ENCODE measurements at places on chromosomes 2 and 18.

GRCh38 chr2:238717084-238717483 is 130.8 kb upstream of the TWIST2 start:
- DNase-seq = no peak

DNA sequence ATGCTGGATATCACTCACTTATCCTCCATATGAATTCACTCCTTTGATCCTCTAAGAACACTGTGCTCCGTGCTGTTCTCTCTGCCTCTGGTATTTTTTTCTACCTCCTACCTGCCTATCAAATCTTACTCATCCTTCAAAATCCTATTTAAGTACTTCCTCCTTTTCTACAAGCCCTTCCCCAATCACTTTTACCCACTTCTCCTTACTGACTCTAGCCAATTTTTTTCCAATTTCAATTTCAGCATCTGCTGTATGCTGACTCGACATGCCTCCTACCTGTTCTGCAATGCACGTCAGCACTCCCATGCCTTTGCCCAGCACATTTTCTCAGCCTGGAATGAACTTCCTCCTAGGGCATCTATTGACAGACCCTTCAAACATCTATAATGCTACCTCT is 37.3 kb upstream of the LNPK start:
- DNase-seq = no peak

- DNase-seq = no peak
Observed at GRCh38 chr2:72034353-72035095, 113.1 kb downstream of the CYP26B1 start.

GRCh38 chr2:96690306-96691021 is 47.9 kb downstream of the FER1L5 start:
- no peak for DNase-seq

GRCh38 chr18:9855681-9856080 is 30.1 kb upstream of the TXNDC2 start:
- DNase-seq = no peak

- no peak for DNase-seq
Observed at GRCh38 chr2:239464166-239465016, 63.6 kb upstream of the HDAC4 start.

DNA sequence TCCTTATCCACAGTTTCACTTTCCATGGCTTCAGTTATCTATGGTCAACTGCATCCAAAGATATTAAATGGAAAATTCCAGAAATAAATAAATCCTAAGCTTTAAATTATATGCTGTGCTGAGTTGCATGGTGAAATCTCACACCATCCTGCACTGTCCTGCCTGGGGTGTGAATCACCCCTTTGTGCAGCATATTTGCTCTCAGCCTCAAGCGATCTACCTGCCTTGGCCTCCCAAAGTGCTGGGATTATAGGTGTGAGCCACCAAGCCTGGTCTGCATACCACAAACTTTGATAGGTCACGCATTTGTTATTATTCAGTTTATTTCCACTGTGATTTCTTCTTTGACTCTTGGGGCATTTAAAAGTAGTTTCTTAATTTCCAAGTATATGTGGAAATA is 117.2 kb downstream of the SPIRE1 start:
- no peak for DNase-seq

- DNase-seq = no peak
Observed at GRCh38 chr18:66168685-66169235, 417.9 kb downstream of the CDH7 start.

DNA sequence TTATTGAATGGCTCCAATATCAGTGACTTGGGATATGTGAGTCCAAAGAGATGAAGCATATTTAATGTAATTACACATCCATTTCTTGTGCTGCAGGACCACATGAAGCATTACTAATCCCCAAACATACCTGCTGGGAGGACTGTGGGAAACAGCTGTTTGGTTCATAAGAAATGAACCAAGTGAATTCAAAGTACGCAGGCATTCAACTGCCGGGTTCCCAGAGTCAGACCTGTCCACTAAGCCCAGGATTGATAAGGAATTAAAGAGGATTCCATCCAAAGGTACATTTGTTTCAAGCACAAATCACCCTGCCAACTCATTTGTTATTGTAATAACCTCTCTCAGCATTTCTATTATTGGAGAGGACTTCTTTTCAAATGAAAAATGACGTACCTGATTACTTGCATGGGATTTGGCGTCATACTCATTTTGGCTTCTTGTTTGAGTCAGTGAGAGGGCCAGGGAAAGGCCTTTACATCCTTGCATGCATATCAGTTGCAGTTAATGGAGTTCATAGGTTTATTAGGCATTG is 230.7 kb downstream of the TXNL1 start:
- DNase-seq = no peak

GRCh38 chr2:126700677-126701076 is 44.7 kb downstream of the GYPC start:
- no peak for DNase-seq

GRCh38 chr18:79429381-79429780 is 33.7 kb downstream of the NFATC1 start:
- DNase-seq = no peak

DNA sequence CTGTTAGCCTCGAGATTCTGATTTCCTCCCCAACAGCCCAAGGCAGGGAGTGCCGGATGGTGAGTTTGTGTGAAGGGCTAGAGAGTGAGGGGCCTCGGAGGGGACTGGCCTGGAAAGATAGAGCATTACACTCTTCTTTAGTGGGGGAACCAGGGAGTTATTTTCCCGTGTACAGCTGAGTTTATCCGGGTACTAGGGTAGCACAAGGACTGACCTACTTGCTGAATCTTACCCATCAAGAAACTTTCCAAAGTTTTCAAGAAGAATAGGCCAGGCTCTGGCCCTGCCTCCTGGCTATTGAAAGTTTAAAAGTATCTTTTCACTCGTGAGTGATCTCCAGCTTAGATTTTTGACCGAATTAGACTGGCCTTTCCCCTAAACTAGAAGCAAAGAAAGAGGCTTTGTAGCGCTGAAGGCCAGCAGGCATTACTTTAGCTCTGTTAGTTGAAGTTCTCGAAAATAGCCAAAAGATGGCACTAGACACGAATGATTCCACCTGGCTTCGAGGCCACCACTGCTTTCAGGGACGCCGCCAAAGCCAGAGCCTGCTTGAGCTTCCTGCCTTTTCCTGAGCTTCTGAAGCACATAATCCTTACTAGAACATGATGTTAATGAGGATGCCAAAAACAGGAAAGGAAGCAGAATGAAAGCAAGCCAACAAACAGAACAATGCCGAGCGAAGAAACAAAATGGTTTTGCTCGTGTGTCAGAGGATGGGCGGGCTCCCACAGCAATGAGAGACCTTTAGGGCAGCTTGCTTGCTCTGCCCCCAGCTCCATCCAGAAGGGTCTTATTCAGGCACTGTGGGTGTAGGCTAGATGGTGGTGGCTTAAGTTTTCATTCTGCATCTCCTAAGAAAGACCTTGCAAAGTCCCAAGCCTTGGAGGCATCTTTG is 55.8 kb downstream of the TSN start:
- DNase-seq = no peak

- no peak for DNase-seq
Observed at GRCh38 chr18:76518123-76518859, 23.2 kb upstream of the ZNF516 start.

- DNase-seq = no peak
Observed at GRCh38 chr2:64727843-64728463, 74.2 kb upstream of the SERTAD2 start.

DNA sequence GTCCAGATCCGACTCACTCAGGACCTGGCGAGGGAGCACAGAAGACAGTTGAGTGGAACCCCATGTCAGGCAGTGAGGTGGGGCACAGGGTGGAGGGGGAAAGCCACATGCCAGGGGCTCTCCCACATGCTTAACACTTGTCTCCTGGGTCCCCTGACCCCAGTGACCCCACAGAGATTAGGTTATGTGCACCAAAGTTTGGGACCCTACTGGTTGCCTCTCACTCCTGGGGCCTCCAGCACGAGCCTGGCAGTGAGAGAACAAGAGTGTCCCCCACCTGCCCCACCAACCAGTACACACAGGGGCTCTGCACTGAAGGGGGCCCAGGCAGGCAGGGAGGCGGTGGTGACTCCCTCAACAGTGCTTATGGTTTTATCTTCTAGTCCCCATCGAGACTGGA is 58.3 kb downstream of the CIB4 start:
- no peak for DNase-seq

Measured in NK-92 treated with Interleukin-12 subunit alpha and Interleukin-12 subunit beta, amount 100 ng/mL, for 24 hours (cell line).